ENCODE measurements at places on chromosomes 11 and 22.

DNA sequence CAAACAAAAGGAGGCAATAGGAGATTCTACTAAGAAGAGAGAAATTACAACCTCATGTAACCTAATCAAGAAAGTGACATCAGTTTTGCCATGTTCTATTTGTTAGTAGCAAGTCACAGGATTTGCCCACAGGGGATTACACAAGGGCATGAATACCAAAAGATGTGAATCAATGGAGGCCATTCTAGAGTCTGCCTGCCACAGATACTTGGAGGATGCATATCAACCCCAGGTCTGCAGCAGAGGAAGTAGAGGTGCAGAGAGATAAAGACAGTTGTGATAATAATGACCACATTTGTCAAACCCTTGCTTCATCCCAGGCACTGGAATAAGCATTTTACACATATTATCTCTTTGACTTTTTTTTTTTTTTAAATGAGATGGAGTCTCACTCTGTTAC lies 2.4 kb upstream of the ASCC2 start:
- DNase-seq: no peak

GRCh38 chr22:49460091-49460490 lies 367.6 kb downstream of the BRD1 start:
- DNase-seq: no peak

- DNase-seq: no peak
Measured at GRCh38 chr11:82901922-82902485, 468 bp downstream of the DDIAS start.

- no peak for DNase-seq
Measured at GRCh38 chr11:107860688-107861087, 2.1 kb upstream of the SLC35F2 start.

DNA sequence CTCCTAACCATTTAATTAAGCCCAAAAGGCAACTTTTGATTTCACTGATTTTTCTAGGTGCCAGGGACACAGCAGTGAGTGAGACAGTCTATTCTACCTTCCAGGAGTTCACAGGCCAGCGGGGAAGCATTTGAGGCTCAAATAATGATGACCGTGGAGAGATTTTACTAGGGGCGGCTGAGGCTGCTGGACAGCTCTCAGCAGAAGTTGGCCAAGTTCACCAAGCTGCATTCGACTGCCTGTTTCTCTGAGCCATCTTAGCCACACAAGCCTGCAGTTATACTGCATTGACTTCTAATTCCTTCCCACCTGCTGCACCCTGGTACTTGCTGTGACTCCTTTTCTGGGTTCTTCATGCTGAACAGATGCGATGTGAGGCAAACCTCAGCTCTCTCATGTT lies 168.9 kb upstream of the TBCEL start:
- DNase-seq: no peak

DNA sequence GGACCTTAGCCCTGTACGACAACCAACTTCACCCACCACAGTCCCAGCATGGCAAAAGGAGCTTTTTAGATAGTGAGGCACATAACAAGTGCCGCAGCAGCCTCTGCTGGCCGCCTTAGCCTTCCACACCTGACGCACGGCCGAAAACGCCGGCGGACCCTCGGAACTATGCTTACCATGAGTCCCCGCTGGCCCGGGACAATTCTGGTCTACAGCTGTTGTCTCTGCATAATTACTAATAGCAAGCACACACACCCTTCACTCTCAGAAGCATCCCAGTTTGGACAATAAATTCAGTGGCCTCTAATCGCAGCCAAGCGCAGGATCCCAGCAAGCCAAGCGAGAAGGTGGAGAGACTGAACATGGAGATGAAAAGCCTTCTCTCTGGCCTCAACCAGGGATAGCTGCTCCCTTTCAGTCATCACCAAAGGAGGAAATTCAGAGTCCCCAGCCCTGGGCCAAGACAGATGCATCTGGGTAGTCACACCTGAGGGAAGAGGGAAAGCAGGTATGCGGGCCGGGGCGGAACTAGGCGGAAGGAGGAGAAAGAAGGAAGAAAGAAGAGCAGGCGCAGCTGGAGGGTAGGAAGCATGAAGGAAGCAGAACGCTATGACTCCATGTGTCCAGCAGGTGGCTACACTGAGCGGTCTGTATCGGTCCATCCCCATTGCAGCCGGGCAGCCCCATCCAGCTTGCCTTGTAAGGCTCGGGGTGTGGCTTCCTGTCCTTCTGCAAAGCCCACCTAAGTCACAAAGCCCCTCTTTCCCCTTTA lies 40.3 kb downstream of the BUD13 start:
- peak; percentile 67 for DNase-seq

DNA sequence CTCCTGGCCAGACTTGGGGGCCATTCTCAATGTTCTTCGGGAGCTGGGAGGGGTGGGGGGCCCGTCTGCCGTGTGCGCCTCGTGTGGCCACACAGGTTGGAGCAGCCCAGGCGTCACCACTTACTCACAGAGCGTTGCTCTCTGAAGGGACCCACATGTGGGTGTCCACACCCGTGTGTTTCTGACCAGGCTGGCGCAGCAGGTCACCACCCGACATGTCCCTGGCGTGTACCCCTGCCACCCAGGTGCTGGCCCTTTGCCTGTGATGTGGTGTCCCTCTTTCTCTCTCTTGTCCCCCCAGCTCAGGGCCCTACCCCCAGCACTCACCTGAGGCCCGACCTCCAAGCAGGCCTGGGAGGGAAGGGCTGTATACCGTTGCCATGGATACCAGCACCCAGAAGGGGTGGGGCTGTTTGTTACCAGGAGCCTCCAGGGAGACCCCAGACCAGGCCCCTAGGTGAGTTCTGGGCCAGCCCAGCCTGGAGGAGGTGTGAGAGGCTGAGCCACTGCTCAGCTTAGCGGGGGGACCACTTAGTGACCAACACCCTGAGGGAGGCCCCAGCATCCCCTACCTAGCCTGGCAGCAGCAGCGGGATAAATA lies 1.4 kb downstream of the LMNTD2 start:
- DNase-seq: no peak

- DNase-seq: no peak
Measured at GRCh38 chr11:117221775-117222517, 9.9 kb downstream of the PCSK7 start.

- DNase-seq: no peak
Measured at GRCh38 chr11:7787239-7787638, 9.5 kb downstream of the OR5P2 start.

DNA sequence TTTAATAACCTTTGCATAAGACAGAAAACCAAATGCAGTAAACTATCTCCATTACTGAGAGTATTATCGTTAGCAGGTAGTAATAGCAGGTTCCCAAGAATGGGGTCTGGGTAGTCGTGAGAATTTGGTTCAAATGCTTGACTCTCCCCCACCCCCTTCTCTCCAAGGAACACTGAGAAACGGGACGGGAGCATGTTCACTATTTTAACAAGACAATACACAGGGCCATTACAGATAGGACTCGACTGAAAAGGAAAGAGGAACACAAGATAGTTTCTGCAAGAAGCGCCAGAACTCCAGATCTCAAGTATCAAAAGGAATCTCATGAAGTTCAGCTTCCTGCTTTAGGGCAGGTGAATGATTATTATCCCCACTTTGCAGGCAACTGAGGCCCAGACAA lies 27.0 kb downstream of the KMT5B start:
- no peak for DNase-seq

- DNase-seq: no peak
Measured at GRCh38 chr11:133946541-133947318, 10.0 kb downstream of the IGSF9B start.

GRCh38 chr11:12827929-12828812 lies 153.9 kb downstream of the TEAD1 start:
- DNase-seq: no peak

DNA sequence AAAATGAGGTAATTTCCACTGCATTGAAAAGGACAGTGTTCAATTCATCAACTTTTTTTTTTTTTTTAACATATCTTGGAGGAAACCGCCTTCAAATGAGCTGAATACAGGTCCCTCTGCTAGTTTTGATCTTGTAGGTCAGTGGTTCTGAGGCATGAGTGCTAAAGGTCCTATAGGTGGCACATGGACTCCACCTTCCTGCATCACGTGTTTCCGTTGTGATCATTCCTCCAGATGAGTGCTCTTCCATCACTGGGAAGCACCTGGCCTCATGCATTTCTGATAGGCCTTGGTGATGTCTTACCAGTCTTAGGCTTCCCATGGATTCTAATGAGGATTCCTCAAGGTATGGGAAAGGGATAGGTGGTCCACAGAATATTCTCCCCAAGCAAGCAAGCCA lies 37.8 kb downstream of the FDX1 start:
- DNase-seq: no peak

- peak; percentile 21 for DNase-seq
Measured at GRCh38 chr22:20013382-20013871, 3.2 kb downstream of the ARVCF start.

- no peak for DNase-seq
Measured at GRCh38 chr22:30866811-30867271, 101.7 kb downstream of the MORC2 start.

DNA sequence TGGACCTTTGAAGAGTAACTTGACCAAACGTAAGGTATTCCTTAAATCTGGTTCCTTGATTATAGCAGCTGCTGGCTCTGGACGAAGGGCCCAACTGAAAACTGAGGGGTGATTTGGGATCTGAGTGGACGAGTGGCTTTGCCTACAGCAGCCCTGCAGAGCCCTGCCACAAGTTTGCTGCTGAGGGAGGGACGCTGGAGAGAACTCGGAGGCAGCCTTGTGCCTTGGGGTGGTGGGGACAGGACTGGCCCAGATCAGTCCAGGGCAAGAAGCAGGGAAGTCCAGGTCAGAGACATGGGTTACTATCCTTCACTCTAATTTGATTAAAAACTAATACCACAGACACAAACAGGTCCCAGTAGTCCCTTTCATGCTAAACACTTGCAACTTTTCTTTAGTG lies 89.6 kb upstream of the PITPNB start:
- DNase-seq: no peak

GRCh38 chr11:33552756-33553155 lies 147.9 kb downstream of the C11orf91 start:
- DNase-seq: no peak

DNA sequence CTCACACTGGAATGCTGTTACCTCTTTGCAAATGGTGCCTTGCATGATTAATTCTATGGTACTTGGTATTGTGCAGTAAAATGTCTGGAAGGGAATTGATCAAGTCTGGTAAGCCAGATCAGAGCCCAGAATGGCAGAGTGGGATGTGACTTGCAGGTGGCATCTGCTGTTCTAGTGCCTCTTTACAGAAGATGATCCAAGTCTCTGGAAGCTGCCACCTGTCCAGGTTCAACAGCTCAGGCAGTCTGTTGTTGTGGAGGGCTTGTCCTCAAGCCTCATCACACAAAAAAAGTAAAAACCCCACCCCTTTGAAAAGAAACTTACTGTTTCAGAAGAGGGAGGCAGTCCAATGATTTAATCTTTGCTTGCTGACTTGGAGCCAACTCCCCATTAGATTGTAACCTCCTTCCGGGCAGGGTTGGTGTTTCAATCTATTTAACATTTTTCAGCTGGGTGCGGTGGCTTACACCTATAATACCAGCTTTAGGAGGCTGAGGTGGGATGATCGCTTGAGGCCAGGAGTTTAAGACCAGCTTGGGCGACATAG lies 17.1 kb downstream of the ZNRF3 start:
- no peak for DNase-seq

DNA sequence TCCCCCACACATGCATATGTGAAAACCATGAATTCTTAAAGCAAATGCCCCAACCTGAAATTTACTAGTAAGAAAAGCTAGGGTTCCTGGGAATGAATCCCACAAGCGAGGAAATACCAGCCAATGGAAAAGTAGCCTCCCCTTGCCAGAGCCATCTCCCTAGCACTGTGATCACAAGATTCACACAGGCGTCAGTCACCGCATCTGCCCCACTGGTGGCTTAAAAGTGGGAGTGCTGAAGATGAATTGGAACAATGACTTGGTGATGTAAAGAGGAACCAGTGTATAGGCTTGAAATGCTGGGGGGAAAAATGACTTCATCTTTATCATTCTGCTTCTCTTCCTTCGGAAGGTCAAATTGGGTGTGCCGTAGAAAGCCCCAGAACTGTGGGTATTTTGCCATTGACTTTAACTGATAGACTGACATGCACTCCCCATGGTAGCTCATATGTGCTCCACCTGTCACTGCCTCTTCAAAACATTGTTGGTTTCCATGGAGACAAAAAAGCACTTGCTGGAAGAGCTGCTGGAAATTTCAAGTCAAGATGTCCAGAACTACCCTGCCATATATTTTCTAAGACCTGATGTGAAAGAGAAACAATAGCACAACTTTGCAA lies 19.2 kb upstream of the ASPHD2 start:
- DNase-seq: no peak

- no peak for DNase-seq
Measured at GRCh38 chr11:113261709-113262475, 52.5 kb upstream of the TTC12 start.

DNA sequence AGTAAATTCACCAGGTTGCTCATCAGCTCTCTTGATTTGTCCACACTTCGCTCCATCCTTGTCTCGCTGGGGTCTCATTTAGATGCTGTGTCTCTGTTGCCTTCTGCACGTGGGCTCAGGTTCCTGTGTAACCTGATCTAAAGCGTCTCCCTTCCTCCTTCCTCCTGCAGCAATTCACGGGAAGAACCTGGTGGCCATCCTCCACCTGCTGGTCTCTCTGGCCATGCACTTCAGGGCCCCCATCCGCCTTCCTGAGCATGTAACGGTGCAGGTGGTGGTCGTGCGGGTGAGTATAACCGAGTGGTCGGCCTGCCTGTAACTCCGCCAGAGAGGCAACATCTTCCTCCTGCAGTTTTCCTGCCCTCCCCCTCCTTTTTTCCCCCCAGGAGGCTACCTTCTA lies 48.0 kb upstream of the PARVG start:
- DNase-seq: no peak

- DNase-seq: no peak
Measured at GRCh38 chr11:114942207-114942606, 263.9 kb downstream of the NXPE2 start.

GRCh38 chr11:74321487-74322188 lies 10.2 kb upstream of the P4HA3 start:
- DNase-seq: peak; percentile 18

GRCh38 chr11:68500206-68500605 lies 39.7 kb downstream of the PPP6R3 start:
- DNase-seq: no peak

GRCh38 chr22:50031189-50032091 lies 18.9 kb upstream of the IL17REL start:
- DNase-seq: no peak

DNA sequence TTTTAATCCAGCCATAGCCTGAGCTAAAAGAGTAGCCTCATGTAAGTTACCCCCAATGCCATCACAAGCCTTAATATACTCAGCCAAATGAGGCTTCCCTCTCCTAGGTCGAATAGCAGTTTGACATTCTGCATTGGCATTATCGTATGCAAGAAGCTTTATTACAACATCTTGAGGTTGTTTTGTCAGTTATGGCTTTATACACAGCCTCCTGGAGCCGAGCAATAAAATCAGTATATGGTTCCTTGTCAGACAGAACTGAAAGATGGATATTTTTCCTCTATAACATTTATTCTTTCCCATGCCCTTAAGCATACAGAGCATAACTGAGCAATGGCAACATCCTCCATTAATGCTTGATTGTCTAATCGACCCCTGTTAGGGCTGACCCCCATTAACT lies 5.4 kb upstream of the DNAJB13 start:
- no peak for DNase-seq

Measured in stimulated activated CD4-positive, alpha-beta T cell treated with anti-CD3 and anti-CD28 coated beads, Interleukin-4, amount 100 ng/mL, for 24 hours (primary cell).